ENCODE measurements at places on chromosomes 16 and 17.
A peak's percentile ranks its signal among the peaks of the same experiment; 100 is the strongest.

- peak; percentile 45 for DNase-seq
These were observed 19.3 kb downstream of the CD2BP2 start for GRCh38 chr16:30335598-30336474.

DNA sequence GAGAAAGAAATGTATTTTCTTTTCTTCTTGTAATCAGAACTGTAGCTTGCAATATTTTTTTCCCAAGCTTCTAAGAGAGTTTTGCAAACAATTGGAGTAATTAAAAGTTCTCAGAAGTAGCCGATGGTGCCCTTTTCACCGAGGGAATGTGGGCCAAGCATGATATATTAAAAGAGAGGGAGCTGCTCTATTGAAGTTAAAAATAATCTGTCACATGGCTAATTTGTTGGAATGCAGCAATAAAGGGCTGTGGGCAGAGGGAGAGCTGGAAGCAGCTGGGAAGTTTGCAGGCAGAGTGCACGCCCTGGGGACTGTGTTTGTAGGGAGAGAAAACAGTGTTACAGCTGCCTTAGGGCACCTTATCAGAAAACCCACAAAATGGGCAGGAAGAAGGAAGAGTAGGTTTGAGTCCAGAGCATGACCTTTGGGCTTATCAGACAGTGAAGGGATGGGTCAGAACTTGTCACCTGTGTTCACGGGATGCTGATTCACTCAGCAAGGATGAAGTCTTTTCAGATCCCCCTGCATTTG lies 18.5 kb upstream of the TERF2 start:
- DNase-seq: no peak

DNA sequence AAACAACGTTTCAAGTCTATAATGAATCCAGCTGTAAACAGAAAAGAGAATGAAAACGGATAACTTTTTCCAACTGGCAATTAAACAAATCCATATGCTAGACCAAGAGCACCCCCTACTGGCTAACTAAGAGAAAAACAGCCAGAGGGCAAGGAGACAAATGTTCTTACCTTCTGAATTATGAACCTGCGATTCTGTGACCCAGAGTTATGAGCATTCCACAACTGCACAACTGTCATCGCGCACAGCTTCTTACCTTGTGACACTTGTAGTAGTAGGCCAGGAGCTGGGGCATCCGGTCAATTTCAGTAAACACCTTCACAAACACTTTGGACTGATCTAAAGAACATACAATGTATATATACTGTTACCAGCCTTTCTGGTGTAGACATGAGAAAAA lies 18.6 kb downstream of the COG7 start:
- DNase-seq: no peak

- no peak for DNase-seq
These were observed 973 bp downstream of the SLC7A6 start for GRCh38 chr16:68265078-68265920.

- no peak for DNase-seq
These were observed 69.1 kb upstream of the GSE1 start for GRCh38 chr16:85544016-85544415.

GRCh38 chr16:11399261-11399831 lies 54.1 kb downstream of the RMI2 start:
- no peak for DNase-seq

- no peak for DNase-seq
These were observed 267.7 kb downstream of the ABCC12 start for GRCh38 chr16:47888142-47888541.

- DNase-seq: peak; percentile 19
These were observed 741 bp upstream of the GRB2 start for GRCh38 chr17:75406222-75406615.

DNA sequence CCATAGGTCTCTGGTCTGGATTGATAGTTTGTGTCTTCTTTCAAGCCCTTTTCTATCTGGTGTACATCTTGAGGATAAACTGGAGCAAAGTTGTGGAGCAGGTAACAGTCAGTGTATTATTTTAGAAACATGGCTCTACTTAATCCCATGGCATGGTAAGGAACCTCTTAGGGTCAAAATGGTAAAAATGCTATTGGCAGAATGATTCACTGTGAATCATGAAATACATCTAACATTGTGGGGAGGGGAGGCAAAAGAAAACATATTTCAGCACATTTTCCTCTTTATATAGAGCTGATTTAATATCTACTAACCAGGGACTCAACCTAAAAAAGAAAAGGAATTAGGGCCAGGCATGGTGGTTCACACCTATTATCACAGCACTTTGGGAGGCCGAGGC lies 17.9 kb upstream of the ALDH3A2 start:
- DNase-seq: no peak

GRCh38 chr16:12766853-12767252 lies 36.8 kb downstream of the CPPED1 start:
- DNase-seq: no peak

- DNase-seq: no peak
These were observed 24.0 kb upstream of the SALL1 start for GRCh38 chr16:51175081-51175480.

All from naive thymus-derived CD8-positive, alpha-beta T cell (primary cell).